ENCODE measurements at places on chromosomes 2 and 18.

DNA sequence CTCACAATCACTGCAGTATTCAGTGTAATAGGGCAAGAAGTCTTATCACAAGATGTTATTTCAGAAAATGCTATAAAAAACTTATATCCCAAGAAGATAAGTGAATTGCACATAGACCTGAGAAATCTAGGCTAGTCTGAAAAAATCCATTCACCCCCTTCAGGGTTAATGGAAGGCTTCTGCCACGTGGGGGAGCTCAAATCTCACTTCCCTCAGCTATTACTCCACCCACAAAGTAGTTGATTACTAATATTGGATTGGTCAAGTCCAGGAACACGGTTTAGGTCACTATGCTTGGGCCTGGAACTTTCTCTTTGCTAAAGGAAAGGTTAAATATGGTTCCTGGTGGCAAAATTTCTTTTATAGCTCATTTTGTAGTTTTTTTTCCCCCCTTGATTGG, 51.2 kb upstream of the ADAM23 start:
- peak; percentile 75 for ATAC-seq

DNA sequence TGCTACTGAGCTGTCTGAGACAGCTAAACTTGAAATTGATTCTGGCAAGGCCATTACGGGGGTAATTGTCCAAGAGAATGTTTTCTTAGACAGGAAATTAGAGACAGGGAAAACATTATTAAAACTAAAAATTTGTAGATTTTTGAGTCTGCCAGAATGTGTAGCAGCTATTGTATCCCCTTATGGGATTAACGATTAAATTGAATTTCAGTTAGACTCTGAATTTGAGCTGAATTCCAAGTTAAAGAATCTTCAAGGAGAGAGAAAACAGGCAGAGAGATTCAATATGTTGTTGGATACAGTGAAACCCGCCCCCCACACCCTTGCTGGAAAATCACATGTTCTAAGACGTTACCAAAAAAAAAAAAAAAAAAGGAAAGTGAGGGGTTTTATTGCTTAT, 32.7 kb upstream of the CCDC68 start:
- no peak for ATAC-seq

GRCh38 chr2:86193901-86194567, 1.2 kb downstream of the IMMT start:
- no peak for ATAC-seq

DNA sequence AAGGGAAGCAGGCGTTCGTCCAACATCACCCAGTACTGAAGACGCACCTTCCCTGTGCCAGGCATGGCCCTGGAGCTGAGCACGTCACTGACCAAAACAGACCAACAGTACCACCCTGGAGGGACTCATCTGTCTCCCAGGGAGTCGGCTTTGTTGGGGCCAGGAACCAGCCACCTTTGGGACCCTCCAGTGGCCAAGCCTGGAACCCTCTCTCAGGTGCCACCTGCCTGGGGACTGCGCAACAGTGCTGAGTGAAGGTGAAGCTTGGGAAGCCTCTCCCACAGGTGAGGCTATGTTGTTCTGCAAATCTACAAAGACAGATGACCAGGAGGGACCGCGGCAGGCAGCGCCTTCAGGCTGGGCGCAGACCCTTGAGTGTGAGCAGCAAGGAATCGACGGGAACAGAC, 91.4 kb upstream of the OTOS start:
- ATAC-seq, result no peak

DNA sequence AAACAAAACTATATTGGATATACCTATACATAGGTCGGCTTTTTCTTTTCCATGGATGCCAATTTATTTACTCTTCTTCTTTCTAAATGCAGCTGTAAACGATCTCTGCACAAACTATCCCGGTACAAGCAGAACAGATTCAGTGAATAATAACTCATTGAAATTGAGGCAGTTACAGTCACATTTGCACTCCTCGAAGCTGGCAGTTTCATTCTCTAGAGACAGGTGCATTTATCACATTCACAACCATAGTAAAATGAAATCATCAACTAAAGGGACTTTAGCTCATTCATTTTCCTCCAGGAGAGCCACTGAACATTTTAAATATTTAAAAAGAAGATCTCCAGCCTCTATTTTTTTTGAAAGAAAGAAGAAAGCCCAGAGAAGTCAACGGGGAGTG, 551.7 kb downstream of the LRP1B start:
- ATAC-seq, result no peak

- ATAC-seq, result no peak
Observed at GRCh38 chr2:120794716-120795115, 59.0 kb downstream of the GLI2 start.

DNA sequence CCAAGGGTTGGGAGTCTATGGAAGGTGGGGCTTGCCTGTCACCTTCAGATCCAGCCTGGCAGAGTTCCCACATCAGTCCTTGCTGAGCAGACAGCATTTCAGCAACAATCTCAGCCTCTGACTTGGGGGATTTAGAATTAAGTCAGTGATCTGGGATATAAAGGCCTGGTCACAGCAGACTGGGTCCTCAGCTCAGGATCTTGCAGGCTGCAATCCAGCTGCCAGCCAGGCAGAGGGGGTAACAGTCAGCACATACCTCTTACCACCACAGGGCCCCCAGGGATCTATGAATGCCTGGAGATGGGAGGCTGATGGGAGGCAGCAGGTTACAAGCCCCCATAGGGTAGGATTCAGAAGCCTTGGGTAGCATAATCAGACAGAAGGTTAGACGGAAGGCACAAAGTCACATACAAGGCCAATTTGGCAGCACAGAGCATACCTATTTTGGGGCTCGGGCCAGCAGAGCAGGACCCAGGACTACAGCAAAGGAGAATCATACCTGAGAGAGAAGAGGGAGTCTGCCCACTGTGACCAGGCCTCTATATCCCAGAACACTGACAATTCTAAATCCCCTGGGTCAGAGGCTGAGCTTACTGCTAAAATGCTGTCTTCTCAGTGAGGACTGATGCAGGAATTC, 163.5 kb downstream of the MTCL1 start:
- ATAC-seq, result no peak

DNA sequence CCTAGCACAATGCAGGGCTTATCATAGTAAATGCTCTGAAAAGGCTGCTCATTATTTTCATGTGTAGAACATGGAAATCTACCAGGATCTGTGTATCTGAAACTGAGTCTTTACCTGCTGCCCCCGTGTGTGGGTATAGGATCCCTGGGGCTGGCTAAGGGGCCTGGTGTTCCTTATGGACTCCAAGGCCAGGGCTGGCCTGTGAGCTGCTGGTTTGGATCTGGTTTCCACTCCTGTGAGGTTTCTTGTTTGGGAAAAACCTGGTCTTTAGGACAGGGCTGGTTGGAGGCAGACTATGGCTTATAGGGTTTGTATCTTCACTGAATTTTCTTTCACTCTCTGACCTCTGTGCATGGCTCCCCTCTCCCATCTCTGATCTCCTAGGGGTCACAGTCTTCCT, 80.8 kb downstream of the DYSF start:
- ATAC-seq, result no peak

GRCh38 chr2:162926501-162926900, 87.9 kb upstream of the KCNH7 start:
- ATAC-seq, result peak; percentile 62

DNA sequence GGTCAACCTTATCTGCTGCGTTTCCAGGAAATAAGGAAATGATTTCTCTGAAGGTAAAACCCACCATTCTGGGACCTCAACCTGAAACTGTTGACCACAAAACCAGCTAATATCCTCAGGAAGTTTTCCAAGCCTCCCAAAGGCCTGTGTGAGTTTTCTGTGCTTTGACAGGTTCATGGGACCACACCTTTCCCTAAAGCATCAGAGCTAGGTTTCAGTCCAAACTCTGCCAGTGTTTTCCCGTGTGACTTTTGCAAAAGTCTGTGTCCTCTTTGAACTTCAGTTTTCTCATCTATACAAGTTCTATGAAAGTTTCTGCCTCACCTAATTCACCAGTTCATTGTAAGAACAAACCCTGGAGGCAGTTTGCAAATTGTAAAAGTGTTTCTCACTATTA, 39.8 kb downstream of the VSNL1 start:
- ATAC-seq, result peak; percentile 67

DNA sequence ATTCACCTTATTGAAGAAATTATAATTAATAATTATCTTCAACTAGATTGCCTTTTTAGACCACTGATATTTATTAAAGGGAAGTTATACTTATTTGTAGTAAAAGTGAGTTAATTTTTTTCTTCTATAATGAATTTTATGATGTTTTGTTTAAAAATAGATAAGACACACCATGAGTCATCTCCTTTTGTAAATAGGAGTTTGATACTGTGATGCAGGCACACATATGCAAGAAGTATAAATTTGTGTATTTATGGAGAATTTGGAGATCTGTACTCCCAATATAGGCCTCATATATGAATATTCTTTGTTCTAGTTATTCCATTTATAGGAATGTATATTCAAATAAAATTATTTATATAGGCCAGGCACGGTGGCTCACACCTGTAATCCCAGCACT, 703.5 kb upstream of the CHAC2 start:
- ATAC-seq, result no peak

- no peak for ATAC-seq
Observed at GRCh38 chr18:425106-425745, 75.3 kb downstream of the COLEC12 start.

- no peak for ATAC-seq
Observed at GRCh38 chr2:77512507-77512906, 9.7 kb downstream of the LRRTM4 start.

DNA sequence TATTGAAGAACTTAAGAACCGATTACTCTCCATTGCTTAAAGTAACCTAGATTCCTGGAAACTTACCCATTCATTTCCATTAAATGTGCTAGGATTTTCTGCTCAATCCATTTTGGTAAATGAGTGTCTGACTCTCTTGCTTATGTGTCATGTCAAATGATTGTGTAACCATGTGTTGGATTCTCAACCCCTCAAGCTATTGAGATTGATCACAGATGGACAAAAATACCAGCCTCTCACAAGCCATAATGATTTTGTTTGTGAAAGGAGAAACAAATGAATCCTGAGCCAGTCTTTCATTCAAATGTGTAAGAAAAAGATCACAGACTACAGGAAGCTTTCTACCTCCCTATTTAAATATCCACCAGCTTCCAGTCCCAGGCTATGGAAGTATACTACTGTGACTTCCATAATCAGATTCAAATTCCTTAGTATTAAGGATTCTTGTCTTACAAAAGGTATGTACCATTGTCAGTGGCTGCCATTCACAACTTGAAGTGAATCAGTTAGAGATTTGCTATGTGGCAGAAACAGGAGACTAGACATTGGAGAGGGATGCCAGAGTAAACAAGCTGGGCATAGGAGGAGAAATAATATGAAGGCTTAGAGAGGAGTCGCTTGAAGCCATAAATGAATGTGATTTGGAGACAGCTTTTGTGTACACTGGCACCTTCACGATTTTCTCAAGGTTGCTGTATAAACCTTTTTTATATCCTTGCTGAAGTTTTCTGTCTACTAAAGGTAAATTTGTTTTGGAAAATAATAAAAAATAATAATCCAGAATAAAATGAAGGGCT, 498.5 kb upstream of the SETBP1 start:
- ATAC-seq, result no peak

DNA sequence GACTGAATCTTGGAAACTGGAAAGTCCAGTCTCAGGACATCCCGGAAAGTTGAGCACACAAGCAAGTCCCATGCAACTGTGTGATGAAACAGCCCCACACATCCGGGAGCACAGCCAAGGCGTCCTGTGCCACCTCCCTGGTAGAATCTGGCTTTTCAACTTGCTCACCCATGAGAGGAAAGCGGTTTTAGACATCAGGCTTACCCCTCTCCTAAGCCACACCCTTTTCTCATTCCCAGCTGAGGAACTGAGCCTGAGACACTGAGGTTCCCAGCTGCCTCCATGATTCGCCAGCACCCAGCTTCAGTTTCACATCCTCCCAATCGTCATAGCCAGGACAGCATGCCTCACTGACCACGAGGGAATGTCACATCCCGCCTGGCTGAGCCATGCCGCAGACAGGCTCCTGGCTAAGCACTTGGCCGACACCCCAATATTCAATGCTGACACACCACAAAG, 60.3 kb downstream of the STEAP3 start:
- ATAC-seq, result peak; percentile 97

GRCh38 chr18:7557973-7558372, 9.1 kb upstream of the PTPRM start:
- ATAC-seq, result no peak

DNA sequence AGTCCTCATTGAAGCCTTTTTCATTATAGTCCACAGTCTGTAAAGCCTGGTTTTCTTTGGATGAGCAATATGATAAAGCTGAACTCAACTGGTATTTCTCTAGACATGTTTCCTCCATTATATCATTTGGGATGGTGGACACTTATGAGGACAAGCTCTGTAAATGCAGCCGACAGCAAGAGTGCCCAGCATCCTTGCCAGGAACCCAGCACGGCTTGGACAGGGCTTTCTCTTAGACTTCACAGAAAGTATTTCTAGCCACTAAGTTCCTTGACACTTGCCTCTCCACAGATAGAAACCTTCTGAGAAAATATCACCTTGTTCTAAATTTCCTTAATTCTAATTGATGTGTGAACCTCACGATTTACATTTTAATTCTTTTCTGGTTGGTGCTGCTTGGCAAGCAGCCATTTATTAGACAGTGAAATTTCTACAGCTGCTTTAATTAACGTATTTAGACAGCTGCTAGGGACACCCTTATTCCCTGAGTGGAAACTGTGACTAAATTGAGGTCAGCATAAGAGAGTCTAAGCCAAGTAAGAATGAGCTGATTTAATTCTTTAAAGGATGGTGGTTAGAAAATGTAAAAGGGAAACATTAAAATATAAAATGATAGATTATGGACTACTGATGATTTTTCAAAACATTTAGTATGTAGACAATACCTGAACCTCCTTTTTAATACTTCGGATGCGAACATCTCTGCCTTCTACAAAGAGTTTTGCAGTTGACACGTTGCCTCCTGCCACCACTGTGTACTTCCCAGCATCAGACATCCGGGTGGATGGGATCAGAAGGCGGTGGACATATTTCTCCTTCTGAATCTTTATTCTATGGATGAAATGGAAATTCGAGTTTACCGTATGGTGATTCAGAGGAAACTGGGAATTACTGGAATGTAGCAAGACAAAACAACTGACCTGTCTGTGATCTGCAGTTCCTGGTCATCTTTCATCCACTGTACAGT, 39.8 kb downstream of the TTN start:
- no peak for ATAC-seq

- ATAC-seq, result no peak
Observed at GRCh38 chr18:79272916-79273315, 122.8 kb upstream of the NFATC1 start.

GRCh38 chr2:5851410-5851809, 159.2 kb downstream of the SOX11 start:
- ATAC-seq, result no peak

GRCh38 chr2:217868911-217869334, 133.9 kb downstream of the TNS1 start:
- no peak for ATAC-seq

DNA sequence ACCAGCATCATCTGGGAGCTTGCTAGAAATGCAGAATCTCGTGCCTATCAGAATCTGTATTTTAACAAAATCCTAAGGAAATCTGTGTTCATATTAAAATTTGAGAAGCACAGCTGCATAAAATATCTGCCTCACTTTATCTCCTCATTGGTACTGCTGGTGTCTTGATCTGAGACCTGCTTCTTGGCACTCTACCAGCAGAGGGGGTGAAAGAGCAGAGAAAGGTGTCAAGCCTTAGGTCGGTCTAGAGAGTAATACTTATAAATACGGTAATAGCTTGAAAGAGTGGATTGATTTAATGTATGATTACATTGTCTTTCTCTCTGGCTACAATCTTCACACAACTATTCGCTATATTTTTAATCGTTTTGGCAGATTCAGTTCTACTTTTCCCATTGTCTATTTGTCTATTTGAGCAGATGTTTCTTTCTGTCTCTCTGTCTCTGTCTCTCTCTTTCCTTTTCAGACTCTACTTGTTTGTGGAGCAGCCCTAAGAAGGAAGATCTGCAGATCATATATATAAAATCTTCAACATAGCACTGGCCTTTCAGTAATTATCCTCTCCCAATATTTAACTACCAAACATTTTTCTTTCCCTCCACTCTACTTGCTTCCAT, 1.7 kb upstream of the GCG start:
- ATAC-seq, result peak; percentile 63
